ENCODE measurements at places on chromosomes 11 and 22.
A peak's percentile ranks its signal among the peaks of the same experiment; 100 is the strongest.

- no peak for DNase-seq
These were observed 111.8 kb downstream of the CTNND1 start for GRCh38 chr11:57873196-57873911.

- no peak for DNase-seq
These were observed 117.3 kb upstream of the PLET1 start for GRCh38 chr11:112377946-112378345.

GRCh38 chr22:22928666-22929380 lies 41.2 kb downstream of the IGLL5 start:
- DNase-seq = peak; percentile 1

GRCh38 chr22:46031557-46031956 lies 54.6 kb upstream of the WNT7B start:
- DNase-seq = no peak

- DNase-seq = no peak
These were observed 44.4 kb upstream of the ST14 start for GRCh38 chr11:130115218-130115617.
